Panc1 (cell line): ENCODE measurements at places on chromosomes 2 and 18.
A peak's percentile ranks its signal among the peaks of the same experiment; 100 is the strongest.

DNA sequence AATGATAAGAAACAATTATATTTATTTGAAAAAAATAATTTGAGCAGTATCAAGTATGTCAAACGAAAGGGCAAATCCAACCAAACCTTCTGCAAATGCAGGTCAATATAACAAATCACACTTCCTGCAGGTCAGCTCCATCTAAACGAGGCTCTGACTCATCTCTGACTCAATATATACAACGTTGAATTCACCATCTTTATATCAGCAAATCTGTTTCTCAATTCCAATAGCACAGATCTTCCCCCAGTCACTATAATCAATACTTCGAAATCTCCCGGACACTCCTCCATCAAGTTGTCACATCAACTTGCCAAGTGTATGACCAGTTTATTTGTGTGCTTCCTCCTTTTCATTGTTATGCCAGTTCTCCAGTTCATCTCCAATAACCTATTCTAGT lies 388.9 kb downstream of the ZEB2 start:
- peak; percentile 7 for DNase-seq

- DNase-seq, result no peak
Measured at GRCh38 chr2:30368258-30368657, 78.8 kb upstream of the LCLAT1 start.

GRCh38 chr18:11304928-11305327 lies 155.6 kb upstream of the PIEZO2 start:
- no peak for DNase-seq

DNA sequence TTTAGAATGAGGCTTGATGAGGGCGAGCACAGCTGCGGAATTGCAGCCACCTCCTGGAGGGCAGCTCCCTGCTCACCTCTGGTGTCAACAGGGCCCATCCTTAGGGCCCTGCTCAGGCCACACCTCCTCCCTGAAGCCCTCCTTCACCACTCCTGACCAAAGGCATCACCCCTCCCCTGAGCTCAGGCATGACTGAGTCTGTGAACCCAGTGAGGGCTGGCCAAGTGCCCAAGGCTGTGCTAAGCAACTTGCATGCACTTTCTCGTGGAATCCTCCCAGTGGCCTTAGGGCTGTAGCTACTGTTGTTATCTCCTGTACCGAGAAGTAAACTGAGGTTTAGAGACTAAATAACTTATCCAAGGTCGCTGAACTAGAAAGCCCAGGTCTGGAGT lies 101.7 kb downstream of the KLHL29 start:
- no peak for DNase-seq

- no peak for DNase-seq
Measured at GRCh38 chr2:54133056-54133455, 17.6 kb downstream of the ACYP2 start.

DNA sequence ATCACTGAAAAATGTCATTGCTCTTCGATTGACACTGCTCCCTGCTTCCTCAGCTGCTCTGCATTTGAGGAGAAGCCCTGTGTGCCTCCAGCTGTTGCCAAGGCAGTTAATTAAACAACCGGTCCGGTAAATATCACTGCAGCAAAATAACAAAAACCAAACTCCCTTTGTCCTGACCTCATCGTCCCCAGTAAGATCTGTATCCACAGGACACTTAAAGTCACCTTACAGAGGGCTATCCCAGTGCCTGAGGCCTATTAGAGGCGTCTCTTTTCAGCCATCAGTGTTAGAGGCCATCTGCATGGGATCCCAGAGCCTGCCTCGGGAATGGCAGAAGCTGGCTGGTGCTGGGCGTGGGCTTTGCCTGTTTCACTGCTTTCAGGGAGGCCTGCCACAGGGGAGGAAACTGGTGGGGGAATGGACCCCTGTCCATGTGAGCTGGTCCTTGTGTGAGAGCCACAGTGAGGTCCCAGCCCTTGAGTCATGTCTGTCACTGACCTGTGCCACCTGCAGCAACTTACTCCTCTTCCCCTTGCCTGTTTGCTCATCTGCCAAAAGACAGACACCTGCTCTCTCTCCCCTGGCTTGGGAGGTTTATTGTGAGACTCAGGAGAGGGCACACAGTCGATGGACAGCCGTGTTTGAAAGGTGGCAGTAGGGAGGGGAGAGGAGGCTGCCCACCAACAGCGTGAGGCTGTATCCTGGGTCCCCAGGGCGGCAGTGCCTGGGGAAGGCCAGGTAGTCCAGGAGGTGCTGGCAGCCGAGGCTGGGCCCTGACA lies 117.7 kb upstream of the MCFD2 start:
- no peak for DNase-seq

- no peak for DNase-seq
Measured at GRCh38 chr2:219959471-219959870, 332.0 kb downstream of the SLC4A3 start.

GRCh38 chr2:203781151-203781550 lies 74.7 kb downstream of the CD28 start:
- DNase-seq, result no peak

GRCh38 chr2:141417246-141417797 lies 713.5 kb downstream of the LRP1B start:
- DNase-seq, result no peak

- no peak for DNase-seq
Measured at GRCh38 chr18:53426666-53427184, 797.7 kb downstream of the MBD2 start.

DNA sequence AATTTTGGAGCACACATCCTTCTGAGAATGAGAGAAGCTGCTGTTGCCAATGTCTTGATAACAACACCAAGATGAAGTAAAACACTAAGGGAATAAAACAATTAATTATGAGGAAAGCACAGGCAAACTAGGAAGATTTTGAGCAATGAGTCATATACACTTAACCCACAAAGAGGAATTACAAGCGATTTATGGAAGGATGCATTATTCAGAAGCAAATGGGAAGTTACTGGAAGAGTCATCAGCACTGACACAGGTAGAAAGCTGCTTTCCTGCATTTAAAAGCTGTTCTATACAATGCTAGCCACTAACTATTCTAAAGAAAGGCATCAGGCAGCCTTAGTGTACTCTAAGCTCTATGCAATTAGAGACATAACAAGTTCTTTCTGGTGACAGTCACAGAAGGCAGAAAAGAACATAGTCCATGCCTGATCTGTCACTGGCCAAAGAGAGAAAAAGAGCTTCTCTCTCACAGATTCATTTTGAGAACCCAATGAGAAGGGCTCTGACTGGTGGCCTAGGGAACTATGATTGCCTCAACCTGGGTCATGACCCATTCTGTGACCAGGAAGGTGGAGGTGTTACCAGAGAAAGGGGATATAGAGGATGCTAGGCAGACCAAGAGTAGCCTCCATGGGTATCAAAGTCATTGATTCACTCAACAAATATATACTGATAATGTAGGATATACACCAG lies 45.4 kb downstream of the M1AP start:
- no peak for DNase-seq

DNA sequence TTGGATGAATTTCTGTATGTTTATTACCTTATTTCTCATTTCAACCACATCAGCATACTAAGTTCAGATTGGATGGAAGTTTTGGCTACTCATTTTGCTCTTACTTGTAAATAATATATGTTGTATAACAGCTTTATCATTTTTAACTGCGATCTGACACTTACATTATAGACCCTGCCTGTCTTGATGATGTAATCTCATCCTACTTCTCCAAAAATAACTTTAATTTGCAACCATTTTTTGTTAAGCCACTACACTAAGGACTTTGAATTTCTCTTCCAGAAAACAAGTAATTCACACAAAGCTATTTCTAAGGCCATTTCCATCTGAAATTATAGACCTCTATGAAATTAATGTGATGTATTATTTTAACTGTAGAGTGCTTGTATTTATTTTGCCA lies 240.7 kb downstream of the WDR7 start:
- no peak for DNase-seq

DNA sequence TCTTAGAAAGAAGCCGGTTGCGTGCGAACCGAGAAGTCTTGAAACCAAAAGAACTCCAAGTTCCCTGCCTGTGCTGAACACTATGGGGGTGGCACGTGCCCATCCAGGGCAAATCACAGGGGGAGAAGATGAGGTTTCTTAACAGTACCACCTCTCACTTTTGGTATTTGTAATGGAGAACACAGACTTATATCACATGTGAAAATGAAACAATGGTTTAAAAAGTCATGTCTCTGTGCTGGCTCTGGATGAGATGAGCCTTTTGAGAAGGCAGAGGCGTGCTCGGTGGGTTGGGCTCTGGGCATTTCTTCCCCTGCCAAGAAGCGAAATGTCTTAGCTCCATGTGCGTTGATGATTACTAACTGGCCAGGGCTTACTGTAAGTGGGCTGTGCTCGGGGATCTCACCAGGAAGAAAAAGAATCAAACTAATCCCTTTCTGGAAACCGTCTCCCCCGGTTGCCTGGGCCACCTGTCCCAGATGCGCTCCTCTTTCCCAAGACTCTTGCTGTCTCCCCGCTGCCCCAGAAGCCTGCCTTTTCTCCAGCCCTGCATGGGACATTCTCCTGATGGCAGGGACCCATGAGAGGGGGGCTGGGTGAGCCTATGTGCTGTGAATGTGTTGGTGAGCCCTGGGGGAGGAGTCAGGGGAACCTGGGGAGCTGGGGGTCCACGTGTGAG lies 252.9 kb downstream of the PRKCE start:
- DNase-seq, result no peak

DNA sequence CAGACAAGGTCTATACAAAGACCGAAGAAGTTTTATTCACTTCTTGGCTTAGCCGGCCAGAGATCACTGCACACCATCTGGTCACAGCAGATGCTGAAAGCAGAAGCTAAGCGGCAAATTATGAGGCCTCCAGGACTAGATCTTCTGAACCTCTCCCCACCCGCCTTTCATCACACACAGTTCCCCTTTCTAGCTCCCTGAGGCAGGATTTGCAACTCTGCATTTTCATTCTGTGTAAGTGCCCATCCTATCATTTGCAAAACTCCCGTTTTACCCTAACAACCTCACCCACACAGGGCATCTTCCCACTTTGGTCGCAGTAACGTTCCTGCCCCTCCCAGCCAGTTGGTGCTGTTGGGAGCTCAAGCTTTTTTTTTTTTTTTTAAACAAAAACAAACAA lies 3.1 kb upstream of the MOB1A start:
- no peak for DNase-seq

- no peak for DNase-seq
Measured at GRCh38 chr18:36786686-36787085, 42.1 kb downstream of the TPGS2 start.

DNA sequence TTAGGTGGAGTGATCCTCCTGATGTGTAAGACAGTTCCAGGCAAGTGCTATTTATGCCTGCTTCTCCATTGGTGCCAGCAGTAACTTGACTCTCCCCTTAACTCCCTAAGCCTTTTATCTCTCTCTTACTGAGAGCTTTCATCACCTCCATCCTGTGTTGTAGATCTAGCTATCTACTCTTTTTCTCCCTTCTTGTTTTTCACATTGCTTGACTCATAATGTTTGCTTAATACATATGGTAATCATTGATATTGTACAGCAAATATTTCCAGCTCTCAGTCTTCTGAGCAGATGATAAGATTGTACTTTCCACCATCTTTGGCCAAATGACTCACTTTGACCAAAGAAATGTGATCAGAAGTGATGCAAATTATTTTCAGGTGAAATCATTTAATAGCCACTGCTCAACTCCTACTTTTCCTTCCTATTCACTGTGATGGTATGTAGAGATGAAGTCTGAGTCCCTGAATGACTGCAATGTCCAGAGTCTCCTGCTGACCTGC lies 165.0 kb downstream of the PLCL1 start:
- DNase-seq, result no peak
